ENCODE measurements at places on chromosomes 5 and 9.

GRCh38 chr5:70440-70839 is 21.5 kb upstream of the PLEKHG4B start:
- no peak for DNase-seq

GRCh38 chr5:89399548-89399947 is 516.6 kb upstream of the MEF2C start:
- DNase-seq, result no peak

GRCh38 chr5:66603881-66604280 is 7.7 kb downstream of the MAST4 start:
- no peak for DNase-seq

- no peak for DNase-seq
Measured at GRCh38 chr5:115948091-115948534, 14.2 kb upstream of the LVRN start.

DNA sequence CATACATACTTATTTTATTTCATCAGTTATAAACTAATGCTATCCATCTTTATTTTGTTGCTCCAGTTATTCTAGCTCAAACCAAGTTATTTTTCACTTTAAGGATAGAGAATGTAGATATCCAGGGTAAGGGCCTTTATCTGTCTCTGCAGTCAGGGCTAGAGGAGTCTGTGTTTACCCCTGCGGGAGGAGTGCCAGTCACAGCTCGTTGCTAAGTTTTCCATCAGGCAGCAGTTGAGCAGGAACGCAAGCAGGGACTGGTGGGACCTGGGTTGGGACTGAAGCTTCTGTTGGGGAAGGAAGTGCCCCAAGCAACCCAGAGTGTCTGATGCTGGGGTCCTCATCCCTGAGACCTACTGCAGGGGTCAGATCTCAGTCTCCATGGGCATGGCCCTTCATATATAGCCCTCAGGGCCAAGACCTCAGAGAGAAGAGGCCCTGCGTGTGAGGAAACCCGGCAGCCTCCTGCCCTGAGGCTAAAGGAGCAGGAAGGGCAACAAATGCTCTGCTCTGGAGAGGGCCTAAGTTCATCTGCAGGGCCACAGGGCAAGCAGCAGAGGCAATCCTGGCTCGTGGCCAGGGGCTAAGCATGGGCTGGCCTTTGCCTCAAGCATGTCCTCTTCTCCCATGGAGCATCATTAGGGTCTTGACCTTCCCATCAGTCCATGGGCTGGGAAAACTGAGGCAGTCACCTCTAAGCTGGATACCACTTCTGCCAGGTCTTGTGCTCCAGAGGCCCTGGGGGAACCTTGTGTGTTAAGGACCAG is 6.6 kb downstream of the SLC22A4 start:
- no peak for DNase-seq

- no peak for DNase-seq
Measured at GRCh38 chr5:92527311-92528078, 1053.5 kb downstream of the NR2F1-AS1 start.

DNA sequence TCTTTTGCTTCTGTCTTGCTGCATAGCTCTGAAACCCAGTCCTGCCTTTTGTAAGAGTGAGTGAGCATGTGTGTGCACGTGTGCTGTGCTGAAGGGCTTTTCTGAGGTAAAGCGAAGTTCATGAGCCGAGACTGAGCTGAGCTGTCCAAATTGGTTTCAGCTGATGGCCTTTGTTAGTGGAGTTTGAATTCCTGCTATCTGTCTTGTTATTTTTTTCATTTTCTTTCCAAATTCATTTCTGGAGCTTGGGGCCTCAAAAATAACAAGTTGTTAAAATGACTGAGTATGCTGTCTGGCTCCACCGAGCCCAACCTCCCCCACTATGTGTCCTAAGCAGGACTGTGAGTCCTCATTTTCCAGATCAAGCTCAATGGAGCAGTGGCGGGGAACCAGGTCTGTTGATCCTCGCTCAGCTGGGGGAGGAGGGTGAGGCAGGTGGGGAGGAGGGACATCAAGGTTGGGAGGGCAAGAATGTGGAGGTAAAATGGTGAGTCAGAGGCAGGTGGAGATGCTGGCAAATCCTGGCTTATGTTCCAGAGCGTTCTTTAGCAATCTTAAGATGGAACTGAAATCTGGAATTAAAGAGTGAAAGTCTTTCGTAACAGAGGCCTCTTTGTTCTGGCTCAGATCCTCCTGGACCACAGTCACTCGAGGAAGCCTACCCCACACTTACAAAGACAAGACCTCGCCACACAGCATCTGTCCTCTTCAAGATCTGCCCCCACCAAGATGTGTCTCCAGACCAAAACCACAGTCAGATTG is 63.9 kb downstream of the SREK1 start:
- DNase-seq, result no peak

- DNase-seq, result no peak
Measured at GRCh38 chr9:136799079-136799853, 3.1 kb downstream of the CCDC183 start.

Data from NCI-H1930 (cell line).